NCI-H345 (cell line): ENCODE measurements at places on chromosomes 3 and 15.
A peak's percentile ranks its signal among the peaks of the same experiment; 100 is the strongest.

- DNase-seq = no peak
Measured at GRCh38 chr3:153216928-153217327, 54.9 kb downstream of the RAP2B start.

DNA sequence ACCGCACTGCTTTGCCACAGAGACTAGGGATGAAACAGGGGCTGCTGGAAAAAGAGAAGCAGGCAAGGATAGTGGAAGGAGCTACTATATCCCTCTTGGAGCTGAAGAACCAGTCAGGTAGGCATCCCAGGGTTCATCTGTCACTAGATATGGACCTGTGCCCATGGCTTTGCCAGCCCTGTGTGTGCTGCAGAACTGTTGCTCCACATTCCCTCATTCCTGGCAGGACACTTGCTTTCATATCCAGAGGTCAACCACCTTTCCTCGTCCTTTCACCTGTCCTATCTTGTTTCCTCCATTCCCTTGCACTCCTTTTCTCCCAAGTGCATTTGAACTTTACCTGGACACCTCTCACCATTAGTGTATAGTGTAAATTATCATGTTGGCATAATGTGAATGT is 12.0 kb downstream of the SNRK start:
- DNase-seq = no peak

DNA sequence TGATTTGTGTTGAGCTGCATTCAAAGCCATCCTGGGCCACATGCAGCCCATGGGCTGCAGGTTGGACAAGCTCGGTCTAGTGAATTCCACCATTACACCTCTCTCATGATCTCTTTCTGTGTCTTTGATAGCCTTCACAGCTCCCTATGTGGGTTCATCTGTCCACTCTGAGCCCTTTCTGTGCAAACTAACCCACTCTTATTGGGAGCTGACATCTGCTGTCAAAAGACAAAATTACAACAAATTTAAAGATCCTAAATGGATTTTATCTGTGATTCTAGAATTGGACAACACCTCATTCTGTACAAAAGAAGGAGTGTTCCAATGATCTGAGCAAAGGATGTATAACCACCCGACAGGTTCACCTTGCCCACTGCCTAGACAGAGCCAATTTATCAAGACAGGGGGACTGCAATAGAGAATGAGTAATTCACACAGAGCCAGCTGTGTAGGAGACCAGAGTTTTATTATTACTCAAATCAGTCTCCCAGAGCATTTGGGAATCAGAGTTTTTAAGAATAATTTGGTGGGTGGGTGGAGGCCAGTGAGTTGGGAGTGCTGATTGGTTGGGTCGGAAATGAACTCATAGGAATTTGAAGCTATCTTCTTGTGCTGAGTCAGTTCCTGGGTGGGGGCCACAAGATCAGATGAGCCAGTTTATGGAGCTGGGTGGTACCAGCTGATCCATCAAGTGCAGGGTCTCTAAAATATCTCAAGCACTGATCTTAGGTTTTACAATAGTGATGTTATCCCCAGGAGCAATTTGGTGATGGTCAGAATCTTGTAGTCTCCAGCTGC is 2.6 kb upstream of the XYLB start:
- DNase-seq = no peak

GRCh38 chr15:63476229-63476632 is 28.2 kb upstream of the USP3 start:
- DNase-seq = no peak

DNA sequence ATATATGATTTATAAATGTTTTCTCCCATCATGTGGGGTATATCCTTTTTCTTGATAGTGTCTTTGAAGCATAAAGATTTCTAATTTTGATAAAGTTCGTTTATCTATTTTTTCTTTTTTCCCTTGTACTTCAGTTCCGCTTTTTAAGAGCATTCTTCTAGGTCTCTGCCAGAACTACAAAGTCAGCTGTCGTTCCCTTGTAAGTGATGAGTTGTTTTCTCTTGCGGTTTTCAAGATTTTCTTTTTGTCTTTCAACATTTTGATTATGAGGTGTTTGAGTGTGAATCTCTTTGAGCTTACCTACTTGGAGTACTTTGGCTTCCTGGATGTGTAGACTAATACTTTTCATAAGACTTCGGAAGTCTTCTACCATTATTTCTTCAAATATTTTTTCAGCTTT is 9.3 kb upstream of the PRICKLE2 start:
- no peak for DNase-seq

DNA sequence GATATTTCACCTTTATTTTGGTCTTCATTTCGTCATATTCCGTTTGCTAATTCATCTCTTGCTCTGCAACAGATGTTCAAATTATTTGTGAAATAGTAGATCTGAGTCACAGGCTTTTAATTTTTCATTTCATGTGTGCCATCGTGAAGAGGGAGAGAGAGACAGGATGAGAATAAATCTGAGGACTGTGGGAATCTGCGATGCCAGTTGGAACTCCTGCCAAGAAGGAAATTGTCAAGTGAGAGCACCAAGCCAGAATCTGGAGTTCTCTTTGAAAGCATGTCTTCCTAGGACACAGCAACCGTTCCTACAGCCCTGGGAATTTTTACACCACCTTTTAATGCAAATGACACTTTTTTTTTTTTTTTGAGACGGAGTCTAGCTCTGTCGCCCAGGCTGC is 48.8 kb downstream of the NSMCE3 start:
- no peak for DNase-seq

DNA sequence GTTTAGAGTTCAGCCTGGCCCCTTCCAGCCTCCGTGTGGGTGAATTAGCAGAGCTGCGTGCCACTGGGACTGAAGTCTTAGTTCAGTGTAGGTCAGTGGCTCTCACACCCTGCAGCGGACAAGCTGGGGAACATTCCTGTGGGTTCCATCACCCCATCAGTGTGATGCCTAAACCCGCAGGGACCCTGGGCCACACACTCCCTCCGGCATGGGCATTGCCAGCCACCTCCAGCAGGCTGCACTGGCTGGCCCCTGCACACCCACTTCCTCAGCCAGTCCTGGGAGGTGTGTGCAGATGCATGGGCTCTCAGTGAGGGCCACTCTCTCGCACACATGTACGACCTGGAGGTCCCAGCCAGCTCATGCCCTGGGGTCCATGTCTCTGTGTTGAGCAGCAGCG is 32.1 kb upstream of the TOPBP1 start:
- no peak for DNase-seq

GRCh38 chr3:179446501-179446900 is 4.8 kb downstream of the GNB4 start:
- peak; percentile 30 for DNase-seq

DNA sequence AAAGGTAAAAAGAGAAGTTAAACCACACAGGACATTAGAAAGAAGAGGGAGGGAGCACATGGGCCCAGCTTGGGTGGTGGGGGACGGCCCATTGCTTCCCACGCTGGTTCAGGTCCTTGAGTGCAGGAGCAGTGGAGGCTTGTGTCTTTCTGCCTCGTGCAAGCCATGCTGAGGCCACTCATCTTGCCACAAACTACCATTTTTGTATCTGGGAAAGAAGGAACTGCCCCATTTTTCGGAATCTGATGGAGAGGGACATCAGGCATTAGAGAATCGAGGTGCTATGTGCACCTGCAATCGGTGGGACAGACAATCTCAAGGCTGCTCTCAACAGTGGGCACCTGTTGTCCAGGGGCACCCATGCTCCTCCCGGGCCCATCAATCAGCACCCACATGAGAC is 234.5 kb downstream of the KLF13 start:
- DNase-seq = no peak

DNA sequence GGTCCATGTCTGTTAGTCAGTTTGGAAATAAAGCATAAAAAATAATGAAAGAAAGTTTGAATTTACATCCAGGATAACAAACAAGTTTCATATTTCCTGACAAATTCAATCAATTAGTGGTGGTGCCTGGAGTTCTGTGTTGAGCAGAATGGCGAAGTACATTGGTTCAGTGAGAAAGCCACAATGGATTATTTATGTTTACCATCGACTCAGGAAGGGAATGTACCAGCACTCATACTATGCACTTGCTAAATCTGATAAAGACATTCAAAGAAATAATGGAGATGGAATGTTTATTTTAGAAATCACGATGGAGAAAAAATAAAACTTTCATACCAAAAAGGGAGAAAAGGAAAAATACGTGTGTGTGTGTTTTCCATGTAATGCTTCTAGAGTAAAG is 45.3 kb upstream of the MME start:
- no peak for DNase-seq

- DNase-seq = peak; percentile 43
Measured at GRCh38 chr3:49470714-49471420, 800 bp downstream of the DAG1 start.

GRCh38 chr3:111107662-111108035 is 36.0 kb downstream of the NECTIN3 start:
- no peak for DNase-seq

- DNase-seq = peak; percentile 46
Measured at GRCh38 chr3:3998140-3998922, 199.1 kb downstream of the LRRN1 start.

DNA sequence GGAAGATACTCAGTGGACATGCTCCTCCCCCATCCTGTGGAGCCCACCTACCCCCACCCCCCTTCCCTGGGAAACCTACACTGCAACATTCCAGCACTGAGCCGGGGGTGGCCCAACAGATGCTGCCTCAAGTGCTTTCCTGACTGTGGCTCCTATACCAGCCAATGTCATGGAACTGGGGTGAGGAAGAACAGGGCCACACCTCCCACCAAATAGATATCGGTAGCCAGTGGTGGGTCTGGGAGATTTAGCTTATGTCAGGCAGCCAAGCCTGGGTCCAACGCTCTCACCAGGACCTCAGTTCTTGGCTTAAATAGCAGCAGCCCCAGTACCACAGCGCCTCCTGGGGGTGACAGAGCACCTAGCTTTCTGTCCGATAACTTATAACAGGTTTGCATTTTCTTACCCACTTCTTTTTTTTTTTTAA is 30.3 kb downstream of the CDC25A start:
- no peak for DNase-seq

- DNase-seq = no peak
Measured at GRCh38 chr3:69542805-69543429, 157.0 kb upstream of the FRMD4B start.

- DNase-seq = no peak
Measured at GRCh38 chr3:189049458-189050236, 122.1 kb upstream of the TPRG1 start.

- no peak for DNase-seq
Measured at GRCh38 chr3:99536555-99537314, 101.7 kb upstream of the COL8A1 start.

DNA sequence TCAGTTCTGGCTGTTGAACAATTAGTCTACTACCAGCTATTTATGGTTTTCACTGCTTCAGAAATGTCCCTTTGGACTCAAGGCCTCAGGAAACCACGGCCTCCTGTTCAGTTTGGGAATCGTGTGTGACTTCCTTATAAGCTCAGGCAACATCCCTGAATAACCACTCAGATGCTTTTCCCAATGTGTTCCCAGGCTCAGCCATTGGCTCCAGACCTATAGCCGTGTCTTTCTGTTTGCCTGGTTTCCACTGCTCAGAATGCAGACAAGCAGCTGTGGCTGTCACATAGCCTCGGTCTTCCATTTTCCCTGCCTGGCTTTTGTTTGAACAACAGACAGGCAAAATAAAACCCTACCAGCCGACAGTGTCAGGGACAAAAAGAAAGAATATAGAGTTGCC is 63.2 kb upstream of the ATP2B2 start:
- DNase-seq = no peak

DNA sequence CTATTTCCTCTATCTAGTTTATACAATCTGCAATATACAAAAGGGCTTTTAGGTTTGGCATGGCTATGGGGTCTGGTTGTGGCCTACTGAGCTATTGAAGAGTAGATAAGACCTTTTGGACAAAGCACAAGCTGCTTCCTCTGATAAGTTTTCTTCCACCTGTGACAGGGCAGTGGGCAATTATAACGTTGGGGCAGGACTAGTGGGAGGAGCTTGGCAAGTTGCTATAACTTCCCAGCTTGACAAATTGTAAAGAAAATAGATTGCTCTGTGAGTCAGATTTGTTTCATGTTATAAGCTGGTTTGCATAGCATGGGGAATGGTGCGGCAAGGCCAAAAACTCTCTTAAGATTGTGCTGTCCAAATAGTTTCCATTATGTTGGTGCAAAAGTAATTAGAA is 64.9 kb downstream of the SLC7A14 start:
- DNase-seq = no peak

GRCh38 chr15:84736375-84736774 is 12.0 kb upstream of the ZNF592 start:
- DNase-seq = no peak

- DNase-seq = no peak
Measured at GRCh38 chr3:8864402-8865350, 95.3 kb upstream of the OXTR start.

DNA sequence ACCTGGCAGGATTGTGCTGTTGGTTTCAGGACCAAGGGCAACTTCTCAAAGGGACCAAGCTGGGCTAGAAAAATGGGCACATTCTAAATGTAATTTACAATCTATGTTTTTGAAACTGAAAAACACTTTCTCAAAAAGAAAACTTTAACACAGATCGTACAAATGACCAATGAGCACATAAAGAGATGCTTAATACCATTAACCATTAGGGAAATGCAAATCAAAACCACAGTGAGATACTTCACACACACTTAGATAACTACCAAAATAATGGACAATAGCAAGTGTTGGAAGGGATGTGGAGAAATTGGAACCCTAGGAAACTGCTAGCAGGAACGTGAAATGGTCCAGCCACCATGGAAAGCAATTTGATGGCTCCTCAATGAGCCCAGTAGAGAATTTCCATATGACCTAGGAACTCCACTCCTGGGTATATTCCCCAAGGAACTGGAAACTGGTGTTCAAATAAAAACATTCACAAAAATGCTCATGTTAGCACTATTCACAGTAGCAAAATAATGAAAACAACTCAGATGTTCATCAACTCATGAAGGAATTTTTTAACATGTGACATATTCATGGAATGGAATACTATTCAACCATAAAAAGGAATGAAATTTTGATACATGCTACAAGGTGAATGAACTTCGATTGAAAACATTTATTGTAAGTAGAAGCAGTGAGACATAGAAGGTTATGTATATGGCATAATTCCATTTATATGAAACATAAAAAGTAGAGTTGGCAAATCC is 288.3 kb upstream of the NR2F2 start:
- DNase-seq = no peak

GRCh38 chr3:50160561-50160983 is 5.4 kb downstream of the SEMA3F start:
- DNase-seq = no peak

DNA sequence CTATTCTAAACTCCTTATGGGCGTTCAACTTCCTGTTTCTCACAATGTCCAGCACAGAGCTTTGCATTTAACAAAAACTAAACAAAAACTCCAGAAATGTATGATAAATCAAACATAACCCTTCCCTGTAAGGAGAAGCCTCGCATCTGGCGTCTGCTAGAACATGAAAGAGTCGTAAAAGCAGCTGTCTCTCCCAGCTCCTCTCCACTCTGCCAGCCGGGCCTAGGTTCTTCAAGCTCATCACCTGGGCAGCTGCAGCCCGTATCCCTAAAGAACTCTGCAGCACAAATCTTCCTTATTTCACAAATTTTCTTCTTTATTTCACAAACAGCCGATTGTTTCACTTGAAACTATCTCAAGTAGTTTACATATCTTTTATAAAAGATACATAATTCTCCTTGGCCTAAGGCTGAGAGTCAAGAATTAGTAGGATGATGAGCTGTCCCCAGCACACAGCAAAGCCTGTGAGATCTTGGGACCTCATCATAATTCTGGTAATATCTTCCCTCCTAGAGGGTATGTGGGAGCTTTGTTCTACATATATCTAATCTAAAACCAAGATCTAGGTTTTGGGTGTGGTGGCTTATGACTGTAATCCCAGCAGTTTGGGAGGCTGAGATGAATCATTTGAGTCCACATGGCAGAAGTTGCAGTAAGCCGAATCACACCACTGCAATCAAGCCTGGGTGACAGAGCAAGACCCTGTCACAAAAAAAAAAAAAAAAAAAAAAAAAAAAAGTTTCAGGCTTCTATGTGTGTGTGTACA is 35.3 kb downstream of the ANXA2 start:
- no peak for DNase-seq
